Chondrocyte (in vitro differentiated cells): ENCODE measurements at places on chromosomes 3 and 15. TPM values are rescaled to one million over a fixed set of nuclear protein-coding genes. Genes with fewer than 3 reads are reported as not detected.
A peak's percentile ranks its signal among the peaks of the same experiment; 100 is the strongest.

DNA sequence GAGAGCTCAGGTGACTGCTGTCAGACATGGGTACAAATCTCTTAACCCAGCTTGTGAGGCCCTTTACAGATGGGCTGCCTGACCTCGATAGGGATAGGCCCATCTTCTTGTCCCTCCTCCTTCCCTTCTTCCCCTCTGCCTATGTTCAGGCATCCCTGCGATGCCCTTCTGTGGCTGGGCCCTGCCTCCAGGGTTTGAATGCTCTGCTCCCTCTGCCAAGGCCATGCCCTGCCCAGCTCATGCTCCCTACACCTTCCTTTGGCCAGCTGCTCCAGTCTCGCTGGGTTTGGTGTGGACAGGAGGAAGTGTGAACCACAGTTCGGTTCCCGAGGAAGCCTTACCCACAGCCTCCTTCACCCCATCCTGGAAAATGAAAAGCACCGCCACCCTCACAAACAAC is 4.3 kb downstream of the FYCO1 start:
- H3K36me3 ChIP-seq = no peaks in the 10 kb centered on the region
- peaks cover 50% of the 10 kb centered on the region for H3K4me1 ChIP-seq
- no peaks in the 10 kb centered on the region for H3K27me3 ChIP-seq
- no peak overlapping the region for H3K27ac ChIP-seq
- DNase-seq = no peak

GRCh38 chr3:177982034-177982433 is 554.2 kb upstream of the KCNMB2 start:
- peaks cover 21% of the 10 kb centered on the region for H3K4me1 ChIP-seq
- H3K27ac ChIP-seq = no peak overlapping the region
- no peaks in the 10 kb centered on the region for H3K27me3 ChIP-seq
- DNase-seq = no peak

DNA sequence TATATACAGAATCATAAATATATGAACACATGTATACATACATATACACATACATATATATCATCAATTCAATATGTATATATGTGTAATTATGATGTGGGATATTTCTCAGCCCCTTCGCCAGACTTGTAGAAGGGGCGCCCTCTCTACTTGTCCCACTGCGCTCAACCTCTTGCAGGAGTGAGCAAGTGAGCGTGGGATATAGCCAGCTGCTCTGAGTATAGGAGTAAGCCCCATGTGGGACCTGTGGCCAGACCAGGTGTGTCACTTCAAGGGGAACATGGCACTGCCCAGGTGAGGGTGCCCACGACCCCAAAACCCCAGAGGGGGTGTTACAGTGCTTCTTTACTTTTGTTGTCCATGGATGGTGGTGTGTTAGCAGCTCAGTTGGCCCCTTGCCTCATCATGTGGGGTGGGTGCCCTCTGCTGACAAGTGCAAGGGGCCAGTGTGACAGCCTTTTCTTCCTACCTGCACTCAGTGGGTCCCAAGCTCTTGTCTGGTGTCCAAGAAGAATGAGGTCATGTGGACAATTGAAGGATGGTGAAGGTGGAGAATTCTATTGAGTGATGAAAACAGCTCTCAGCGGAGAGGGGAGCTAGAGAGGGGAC is 304.1 kb downstream of the UNC13C start:
- no peak overlapping the region for H3K27ac ChIP-seq
- no peak overlapping the region for H3K4me3 ChIP-seq
- H3K27me3 ChIP-seq = peaks cover under 1% of the 10 kb centered on the region
- no peaks in the 10 kb centered on the region for H3K4me1 ChIP-seq

- DNase-seq = no peak
- peaks cover 15% of the 10 kb centered on the region for H3K4me1 ChIP-seq
- no peak overlapping the region for H3K27ac ChIP-seq
- H3K27me3 ChIP-seq = peaks cover 45% of the 10 kb centered on the region
- H3K4me3 ChIP-seq = no peak overlapping the region
Measured at GRCh38 chr3:194040516-194041273, 95.3 kb upstream of the HES1 start.

GRCh38 chr15:66721020-66721419 is 19.0 kb downstream of the SMAD6 start:
- H3K27ac ChIP-seq = peak overlapping the region; percentile 13
- H3K4me1 ChIP-seq = peaks cover 62% of the 10 kb centered on the region

The ALDH1A3 gene
- total RNA-seq = 0.51 to 0.55 TPM in 2 of 3 replicates, not detected in the other

DNA sequence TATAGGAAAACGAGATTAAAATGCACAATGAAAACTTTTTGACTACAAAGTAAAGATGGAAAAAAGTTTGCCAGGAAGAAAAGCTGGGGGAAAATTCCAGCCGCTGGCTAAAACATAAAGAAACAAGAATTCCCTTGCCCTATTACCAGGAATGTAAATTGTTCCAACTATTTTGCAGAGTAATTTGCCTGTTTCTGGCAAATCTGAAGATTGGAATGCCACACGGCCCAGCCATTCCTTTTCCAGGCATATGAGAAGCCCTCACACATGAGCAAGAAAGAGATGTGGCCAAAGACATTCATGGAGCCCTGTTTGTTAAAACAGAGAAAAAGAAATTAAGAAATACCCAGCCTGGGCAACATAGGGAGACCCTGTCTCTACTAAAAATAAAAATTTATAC is 8.4 kb upstream of the GATA2 start:
- no peak overlapping the region for H3K27ac ChIP-seq
- no peaks in the 10 kb centered on the region for H3K36me3 ChIP-seq
- H3K4me1 ChIP-seq = peaks cover 14% of the 10 kb centered on the region
- DNase-seq = no peak

The BNIP2 gene
- total RNA-seq = 55.7 to 59.2 TPM (median 58.1 TPM) in 3 replicates

GRCh38 chr15:27468151-27468591 is 497.2 kb downstream of the GABRG3 start:
- no peaks in the 10 kb centered on the region for H3K4me1 ChIP-seq
- no peak overlapping the region for H3K27ac ChIP-seq
- no peaks in the 10 kb centered on the region for H3K27me3 ChIP-seq
- no peak for DNase-seq
- H3K4me3 ChIP-seq = no peak overlapping the region

The RSL24D1 gene
- total RNA-seq = 39.8 to 61.3 TPM (median 60.4 TPM) in 3 replicates

The DNAJC17 gene
- 26.4 to 31.8 TPM (median 29.1 TPM) in 3 replicates for total RNA-seq

DNA sequence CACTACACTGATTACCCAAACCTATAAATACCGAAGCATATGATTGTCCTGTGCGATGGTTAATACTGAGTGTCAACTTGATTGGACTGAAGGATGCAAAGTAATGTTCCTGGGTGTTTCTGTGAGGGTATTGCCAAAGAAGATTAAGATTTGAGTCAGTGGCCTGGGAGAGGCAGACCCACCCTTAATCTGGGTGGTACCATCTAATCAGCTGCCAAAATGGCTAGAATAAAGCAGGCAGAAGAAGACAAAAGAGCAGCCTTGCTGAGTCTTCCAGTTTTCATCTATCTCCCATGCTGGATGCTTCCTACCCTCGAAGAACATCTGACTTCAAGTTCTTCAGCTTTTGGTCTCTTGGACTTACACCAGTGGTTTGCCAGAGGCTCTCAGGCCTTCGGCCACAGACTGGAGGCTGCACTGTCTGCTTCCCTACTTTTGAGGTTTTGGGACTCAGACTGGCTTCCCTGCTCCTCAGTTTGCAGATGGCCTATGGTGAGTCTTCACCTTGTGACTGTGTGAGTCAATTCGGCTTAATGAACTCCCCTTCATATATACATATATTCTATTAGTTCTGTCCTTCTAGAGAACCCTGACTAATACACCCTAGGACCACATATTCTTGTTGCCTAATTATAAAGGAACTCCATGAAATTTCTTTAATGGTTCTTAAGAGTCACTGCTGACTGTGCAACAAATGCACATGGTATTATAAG is 31.7 kb downstream of the CSNK1G1 start:
- no peaks in the 10 kb centered on the region for H3K27me3 ChIP-seq
- H3K27ac ChIP-seq = no peak overlapping the region
- no peak for DNase-seq
- no peaks in the 10 kb centered on the region for H3K36me3 ChIP-seq

The SHC4 gene
- 35.3 to 61.8 TPM (median 35.6 TPM) in 3 replicates for total RNA-seq

DNA sequence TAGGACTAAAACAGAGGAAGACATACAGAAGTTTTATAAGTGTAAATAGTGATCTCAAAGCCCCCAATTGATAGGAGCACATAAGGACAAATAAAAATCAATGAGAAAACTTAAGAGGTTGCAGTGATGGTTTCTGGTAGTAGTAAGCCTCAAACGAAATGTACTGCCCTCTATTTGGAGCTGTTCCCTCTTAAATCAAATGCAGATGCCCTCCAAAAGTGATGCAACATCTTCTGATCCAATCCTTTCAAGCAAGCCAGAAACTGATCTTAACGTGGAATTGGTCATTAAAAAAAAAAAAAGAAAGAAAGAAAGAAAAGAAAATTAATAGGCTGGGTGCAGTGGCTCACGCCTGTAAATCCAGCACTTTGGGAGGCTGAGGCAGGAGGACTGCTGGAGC is 259.3 kb downstream of the ZBTB20 start:
- no peak overlapping the region for H3K27ac ChIP-seq
- H3K27me3 ChIP-seq = no peaks in the 10 kb centered on the region

- no peak overlapping the region for H3K4me3 ChIP-seq
- H3K4me1 ChIP-seq = no peaks in the 10 kb centered on the region
- no peaks in the 10 kb centered on the region for H3K36me3 ChIP-seq
- no peaks in the 10 kb centered on the region for H3K27me3 ChIP-seq
- DNase-seq = no peak
Measured at GRCh38 chr15:88144921-88145653, 111.5 kb downstream of the NTRK3 start.

GRCh38 chr3:192187485-192188051 is 539.8 kb downstream of the FGF12 start:
- DNase-seq = no peak
- H3K36me3 ChIP-seq = peaks cover 2% of the 10 kb centered on the region
- no peak overlapping the region for H3K4me3 ChIP-seq

- no peak overlapping the region for H3K27ac ChIP-seq
- H3K36me3 ChIP-seq = peaks cover 13% of the 10 kb centered on the region
- H3K4me3 ChIP-seq = no peak overlapping the region
- DNase-seq = no peak
- no peaks in the 10 kb centered on the region for H3K27me3 ChIP-seq
Measured at GRCh38 chr3:55218577-55218976, 268.5 kb downstream of the WNT5A start.

DNA sequence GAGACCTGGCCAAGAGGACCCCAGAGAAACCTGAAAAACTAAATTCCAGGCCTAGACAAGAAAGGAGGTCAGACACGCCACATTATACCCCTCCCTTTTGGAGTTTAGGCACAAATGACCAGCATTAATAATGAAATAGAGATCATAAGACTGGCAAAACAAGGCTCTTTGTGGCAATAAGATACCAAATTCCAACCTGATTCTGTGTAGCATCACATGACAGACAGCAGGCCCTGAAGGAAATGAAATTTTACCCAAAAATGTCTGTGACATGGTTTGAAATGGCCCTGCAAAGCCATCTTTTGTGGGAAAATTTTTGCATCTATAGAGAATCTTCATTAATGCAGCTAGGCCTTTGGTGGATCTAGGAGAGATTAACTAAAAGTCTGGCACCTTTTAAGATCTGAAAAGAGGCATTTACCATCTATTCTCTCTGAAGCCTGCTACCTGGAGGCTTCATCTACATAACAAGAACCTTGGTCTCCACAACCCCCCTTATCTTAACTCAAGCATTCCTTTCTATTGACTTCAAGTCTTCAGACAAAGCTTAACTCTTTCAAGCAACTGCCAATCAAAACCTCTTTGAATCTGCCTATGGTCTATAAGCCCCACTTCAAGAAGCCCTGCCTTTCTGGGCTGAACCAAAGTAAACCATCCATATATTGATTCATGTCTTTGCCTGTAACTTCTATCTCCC is 8.0 kb downstream of the FAM174B start:
- H3K27me3 ChIP-seq = no peaks in the 10 kb centered on the region
- no peak for DNase-seq
- no peak overlapping the region for H3K27ac ChIP-seq
- H3K36me3 ChIP-seq = peaks cover 3% of the 10 kb centered on the region

The FBXL2 gene
- 22.2 to 25.2 TPM (median 24.4 TPM) in 3 replicates for total RNA-seq

- H3K4me3 ChIP-seq = no peak overlapping the region
- peaks cover 17% of the 10 kb centered on the region for H3K36me3 ChIP-seq
- no peaks in the 10 kb centered on the region for H3K27me3 ChIP-seq
- no peak overlapping the region for H3K27ac ChIP-seq
- DNase-seq = no peak
Measured at GRCh38 chr3:123952844-123953520, 8.0 kb downstream of the CCDC14 start.

GRCh38 chr3:13092621-13093617 is 19.7 kb upstream of the IQSEC1 start:
- no peak overlapping the region for H3K4me3 ChIP-seq
- H3K27me3 ChIP-seq = peaks cover 14% of the 10 kb centered on the region
- peaks cover 7% of the 10 kb centered on the region for H3K4me1 ChIP-seq
- no peak overlapping the region for H3K27ac ChIP-seq
- H3K36me3 ChIP-seq = no peaks in the 10 kb centered on the region

The LIPC gene
- not detected in 3 replicates for total RNA-seq

The MOBP gene
- total RNA-seq = not detected in 3 replicates

DNA sequence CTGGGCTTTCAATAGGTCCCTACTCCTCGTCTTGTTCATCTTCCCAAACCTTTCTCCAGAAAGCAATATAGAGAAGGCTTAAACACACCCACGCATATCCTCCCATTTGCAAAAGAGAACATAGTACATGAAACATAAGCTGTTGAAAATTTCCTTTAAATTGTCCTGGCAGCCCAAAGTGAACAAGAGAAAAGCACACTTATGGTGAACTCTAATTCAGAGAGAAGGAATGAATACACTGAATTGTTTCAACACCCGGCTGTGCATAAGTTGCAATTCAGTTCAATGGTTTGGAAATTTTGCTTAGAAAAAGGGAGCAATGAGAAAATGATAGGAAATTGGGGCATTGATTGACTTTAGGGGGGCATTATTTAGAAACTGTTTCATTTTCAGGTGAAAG is 202.6 kb downstream of the TIGIT start:
- H3K27ac ChIP-seq = peak overlapping the region; percentile 20
- H3K4me1 ChIP-seq = peaks cover 54% of the 10 kb centered on the region
- no peak overlapping the region for H3K4me3 ChIP-seq
- H3K36me3 ChIP-seq = no peaks in the 10 kb centered on the region

The POLQ gene
- total RNA-seq = 1.0 to 2.9 TPM (median 1.1 TPM) in 3 replicates

- no peaks in the 10 kb centered on the region for H3K36me3 ChIP-seq
- DNase-seq = no peak
- H3K27me3 ChIP-seq = no peaks in the 10 kb centered on the region
Measured at GRCh38 chr3:71478568-71478967, 105.0 kb downstream of the FOXP1 start.

- no peaks in the 10 kb centered on the region for H3K36me3 ChIP-seq
- H3K4me1 ChIP-seq = peaks cover 15% of the 10 kb centered on the region
- H3K4me3 ChIP-seq = no peak overlapping the region
- DNase-seq = no peak
- H3K27me3 ChIP-seq = peaks cover 26% of the 10 kb centered on the region
- no peak overlapping the region for H3K27ac ChIP-seq
Measured at GRCh38 chr3:194043516-194043915, 92.4 kb upstream of the HES1 start.

GRCh38 chr3:71868876-71869275 is 83.9 kb upstream of the PROK2 start:
- peaks cover 25% of the 10 kb centered on the region for H3K27me3 ChIP-seq
- H3K36me3 ChIP-seq = peaks cover 2% of the 10 kb centered on the region
- no peak overlapping the region for H3K4me3 ChIP-seq
- DNase-seq = no peak
- no peak overlapping the region for H3K27ac ChIP-seq
